Coronary artery (tissue), 2 donors: ENCODE measurements at places on chromosomes 3 and 15.

- DNase-seq, result peak; percentile 79
These were observed 65.8 kb upstream of the GSK3B start for GRCh38 chr3:120160050-120160449.

GRCh38 chr3:135559802-135560201 lies 405.7 kb upstream of the PPP2R3A start:
- no peak for DNase-seq

- no peak for DNase-seq
These were observed 236.7 kb downstream of the ADAMTSL3 start for GRCh38 chr15:83890587-83890986.

DNA sequence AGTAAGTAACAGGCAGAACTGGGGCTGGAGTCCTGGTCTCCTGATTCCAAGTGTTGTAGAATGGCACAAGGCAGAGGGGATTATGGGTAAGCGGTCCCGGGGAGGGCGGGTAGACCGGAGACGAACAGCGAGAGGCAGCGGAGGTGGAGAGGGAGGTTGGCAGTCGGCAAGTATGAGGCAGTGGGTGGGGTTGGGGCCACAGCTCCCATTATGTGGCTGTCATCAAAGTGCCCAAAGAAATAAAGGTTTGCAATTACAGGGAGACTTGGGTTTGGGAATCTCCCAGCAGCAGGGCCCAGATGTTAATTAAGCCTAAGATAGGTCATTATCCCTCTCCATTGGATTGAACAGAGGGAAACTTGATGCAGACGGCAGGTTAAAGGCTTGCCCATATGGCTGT lies 16.9 kb downstream of the FAM43A start:
- no peak for DNase-seq

GRCh38 chr3:61796911-61797310 lies 235.5 kb downstream of the PTPRG start:
- no peak for DNase-seq

DNA sequence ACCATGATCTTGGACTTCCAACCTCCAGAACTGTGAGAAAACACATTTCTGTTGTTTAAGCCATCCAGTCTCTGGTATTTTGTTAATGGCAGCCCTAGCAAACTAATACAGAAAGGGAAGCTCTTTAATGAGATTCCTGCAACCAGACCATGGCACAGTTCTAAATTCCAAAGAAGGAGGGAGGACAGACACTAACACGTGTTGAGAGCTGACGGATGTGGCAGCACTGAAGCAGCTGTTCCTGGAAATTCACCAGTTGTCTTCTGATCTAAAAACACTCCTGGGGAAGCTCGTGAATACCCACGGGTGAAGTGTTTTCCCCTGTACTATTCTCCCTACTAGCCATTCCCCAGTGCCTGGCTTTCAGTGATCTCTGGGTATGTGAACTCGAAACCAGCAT lies 56.7 kb downstream of the RPL22L1 start:
- no peak for DNase-seq

DNA sequence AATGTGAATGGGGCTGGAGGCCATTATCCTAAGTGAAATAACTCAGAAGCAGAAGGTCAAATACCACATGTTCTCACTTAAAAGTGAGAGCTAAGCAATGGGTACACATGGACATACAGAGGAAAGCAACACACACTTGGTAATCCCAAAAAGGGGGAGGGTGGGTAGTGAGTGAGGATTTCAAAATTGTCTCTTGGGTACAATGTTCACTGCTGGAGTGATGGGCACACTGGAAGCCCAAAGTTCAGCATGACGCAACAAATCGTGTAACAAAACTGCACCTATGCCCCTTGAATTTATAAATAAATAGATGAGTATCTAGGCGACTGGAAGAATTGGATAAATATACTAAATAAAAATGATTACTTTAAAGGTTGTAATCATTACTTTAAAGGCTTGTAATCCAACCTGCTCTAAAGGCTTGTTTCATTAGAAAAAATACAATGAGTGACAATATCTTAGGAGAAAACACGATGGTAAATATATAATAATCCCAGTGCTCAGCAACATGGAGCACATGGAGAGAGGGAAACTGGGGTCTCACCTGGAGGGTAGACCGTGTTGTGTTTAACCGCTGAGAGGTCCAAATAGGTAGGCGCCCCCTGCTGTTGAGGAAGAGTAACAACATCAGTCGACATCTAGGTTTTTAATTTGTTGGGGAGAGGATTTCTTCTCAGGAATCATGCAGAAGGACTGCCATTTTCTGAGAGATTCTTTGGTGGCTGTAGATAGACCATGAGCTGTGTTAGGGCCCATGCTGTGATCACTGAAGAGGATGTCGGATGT lies 78.5 kb upstream of the ROBO1 start:
- no peak for DNase-seq

DNA sequence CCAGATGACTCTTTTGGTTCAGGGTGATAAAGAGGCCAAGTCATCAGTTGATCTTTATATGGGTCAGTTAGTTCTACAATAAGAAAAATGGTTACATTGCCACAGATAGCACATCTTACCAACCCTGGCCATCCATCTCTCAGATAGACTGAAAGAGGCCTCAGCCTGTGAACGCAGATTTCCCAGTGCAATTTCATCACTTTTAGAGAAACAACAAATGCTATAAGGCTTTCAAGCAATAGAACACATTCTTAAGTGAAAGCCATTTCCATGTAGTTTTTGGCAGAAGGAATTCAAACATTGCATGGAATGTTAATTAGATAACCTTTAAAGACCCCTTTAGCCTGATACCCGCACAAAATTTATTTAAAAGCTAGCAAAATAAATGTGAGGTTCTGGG lies 200.6 kb upstream of the ZBTB20 start:
- no peak for DNase-seq

- DNase-seq, result no peak
These were observed 189.3 kb downstream of the ADAMTS17 start for GRCh38 chr15:100152463-100152862.

DNA sequence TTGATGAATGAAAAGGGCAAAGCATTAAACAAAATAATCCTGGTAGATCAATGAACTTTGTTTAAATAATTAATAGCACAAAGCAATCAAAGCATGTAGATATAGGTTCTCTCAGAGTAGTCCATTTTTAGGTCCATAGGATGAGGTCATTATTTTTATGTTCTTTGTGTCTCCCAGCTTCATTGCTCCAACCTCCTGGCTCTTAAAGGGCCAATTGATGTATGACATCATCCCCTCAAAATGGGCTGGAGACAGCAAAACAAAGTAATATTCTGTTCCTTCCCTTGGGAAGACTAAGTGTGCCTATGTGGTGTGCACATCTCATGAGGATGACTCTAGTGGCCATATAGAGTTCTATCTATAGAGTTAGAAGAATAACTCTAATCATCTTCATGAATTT lies 49.5 kb downstream of the HMG20A start:
- DNase-seq, result no peak

GRCh38 chr3:101362406-101362805 lies 42.0 kb upstream of the IMPG2 start:
- no peak for DNase-seq

DNA sequence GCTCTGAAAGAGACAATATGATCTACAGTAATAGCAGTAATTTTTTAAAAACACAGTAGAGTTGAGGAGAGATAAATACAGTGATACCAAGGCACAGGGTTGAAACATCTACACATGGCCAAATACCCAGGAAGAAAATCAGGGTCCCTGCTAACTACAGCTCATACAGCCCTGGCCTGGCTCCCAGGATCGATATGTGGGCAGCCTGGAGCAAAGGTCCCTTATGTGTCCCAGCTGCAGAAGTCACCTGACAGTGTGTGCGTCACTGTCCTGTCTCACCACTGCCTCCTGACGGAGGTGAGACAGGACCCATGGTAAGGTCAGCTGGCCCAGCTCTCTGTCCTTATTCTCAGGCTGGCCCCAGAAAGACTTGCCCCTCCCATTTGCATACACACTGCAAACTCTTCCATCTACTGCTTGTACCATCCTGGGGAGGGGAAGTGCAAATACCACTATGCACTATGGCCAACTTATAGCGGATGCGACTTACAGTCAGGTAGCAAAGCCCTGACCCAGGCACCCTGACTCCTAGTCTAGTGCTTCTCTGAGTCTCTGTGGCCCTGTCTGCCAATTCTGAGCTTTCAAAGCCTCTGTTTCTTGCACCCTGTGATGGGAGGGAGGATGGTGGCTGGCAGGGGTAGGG lies 22.0 kb upstream of the BCL2L10 start:
- no peak for DNase-seq

DNA sequence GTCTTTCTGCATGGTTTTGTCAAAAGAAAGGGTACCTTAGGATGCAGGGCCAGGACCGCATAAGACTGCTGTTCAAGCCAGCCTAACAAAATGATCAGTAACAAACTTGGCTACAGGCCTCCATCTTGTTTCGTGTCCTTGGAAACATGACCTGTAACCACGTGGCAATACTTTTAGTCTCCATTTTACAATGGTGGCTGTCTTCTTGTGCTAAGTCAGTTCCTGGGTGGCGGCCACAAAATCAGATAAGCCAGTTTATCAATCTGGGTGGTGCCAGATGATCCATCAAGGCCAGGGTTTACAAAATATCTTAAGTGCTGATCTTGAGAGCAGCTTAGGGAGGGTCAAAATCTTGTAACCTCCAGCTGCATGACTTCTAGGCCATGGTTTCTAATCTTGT lies 57.1 kb upstream of the GK5 start:
- no peak for DNase-seq

DNA sequence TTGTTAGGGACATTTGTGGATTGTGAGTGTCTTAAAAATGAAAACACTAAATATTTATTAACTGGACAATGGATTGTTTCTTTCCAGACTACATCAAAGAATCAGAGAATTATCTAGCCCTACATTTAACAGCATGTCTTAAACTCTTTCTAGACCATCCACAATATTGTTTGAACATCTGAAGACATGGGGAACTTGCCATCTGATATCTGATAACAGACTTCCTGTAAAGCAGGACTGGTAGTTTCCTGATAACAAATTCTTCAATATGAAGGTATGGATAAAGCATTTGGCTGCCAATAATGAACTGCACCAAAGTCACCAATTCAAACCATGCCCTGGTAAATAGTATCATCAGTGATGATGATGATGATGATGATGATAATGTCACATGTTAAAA lies 26.2 kb upstream of the HACD2 start:
- no peak for DNase-seq

DNA sequence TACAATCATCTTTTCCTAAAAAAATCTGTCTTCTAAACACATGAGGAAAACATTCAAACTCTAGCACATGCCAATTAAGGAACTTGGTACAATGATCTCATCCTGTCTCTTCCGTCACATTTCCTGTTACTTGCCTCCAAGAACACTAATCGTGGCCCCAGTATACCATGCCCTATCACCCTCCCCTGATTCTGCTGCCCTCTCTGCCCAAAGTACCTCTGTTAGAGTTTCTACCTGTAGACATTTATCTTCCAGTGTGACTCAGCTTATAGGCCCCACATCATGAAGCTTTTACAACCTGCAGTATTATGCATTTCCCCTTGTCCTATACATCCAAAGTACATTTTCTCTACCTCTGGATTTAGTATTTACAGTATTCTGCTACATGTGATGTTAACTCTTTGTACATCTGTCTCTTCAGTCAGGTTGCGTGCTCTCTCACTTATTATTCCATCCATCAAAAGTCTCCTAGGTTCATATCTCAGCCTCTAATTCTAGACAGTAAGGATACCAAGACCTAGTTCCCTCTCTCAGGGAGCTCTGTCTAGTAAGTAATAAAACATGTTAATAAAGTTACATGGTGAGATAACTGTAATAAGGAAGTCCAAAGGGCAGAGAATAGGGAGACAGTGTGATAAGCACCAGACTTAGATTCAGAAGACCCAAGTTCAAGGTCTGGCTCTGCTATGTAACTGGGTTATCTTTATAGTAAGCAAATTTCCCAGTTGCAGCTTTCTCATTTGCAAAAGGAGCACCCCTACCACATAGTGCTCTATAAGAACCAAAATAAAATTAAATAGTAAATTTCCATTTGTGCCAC lies 8.9 kb upstream of the SEMA6D start:
- DNase-seq, result no peak

DNA sequence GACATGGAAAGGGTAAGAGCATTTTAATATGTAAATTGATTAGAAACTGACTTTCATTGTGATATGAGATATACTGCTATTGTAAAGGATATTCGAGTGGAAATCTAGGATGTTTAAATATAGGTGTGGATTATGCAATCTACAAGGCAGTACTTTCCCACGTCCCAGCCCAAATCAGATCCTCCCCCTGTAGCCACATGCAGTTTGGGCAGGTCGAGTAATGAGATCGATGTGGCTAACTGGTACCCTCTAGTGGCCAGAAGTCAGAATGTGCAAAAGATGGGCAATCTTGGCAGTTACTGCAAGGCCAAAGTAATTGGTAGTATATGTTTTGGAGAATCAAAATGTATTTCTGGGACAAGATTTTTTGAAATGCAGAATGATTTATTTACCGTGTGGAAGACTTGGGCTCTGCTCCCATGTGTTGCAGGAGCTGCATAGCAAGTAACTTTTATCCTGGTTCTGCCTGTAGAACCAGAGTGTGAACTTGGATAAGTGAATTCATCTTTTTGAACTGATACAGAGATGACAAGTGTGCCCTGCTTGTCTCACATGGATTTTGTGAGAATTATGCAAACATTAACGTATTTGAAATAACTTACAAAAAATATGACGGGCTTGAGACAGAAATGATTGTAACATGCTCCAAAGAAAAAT lies 94.5 kb upstream of the ADAMTSL3 start:
- no peak for DNase-seq

- DNase-seq, result no peak
These were observed 83.0 kb downstream of the NPTN start for GRCh38 chr15:73550190-73550589.

DNA sequence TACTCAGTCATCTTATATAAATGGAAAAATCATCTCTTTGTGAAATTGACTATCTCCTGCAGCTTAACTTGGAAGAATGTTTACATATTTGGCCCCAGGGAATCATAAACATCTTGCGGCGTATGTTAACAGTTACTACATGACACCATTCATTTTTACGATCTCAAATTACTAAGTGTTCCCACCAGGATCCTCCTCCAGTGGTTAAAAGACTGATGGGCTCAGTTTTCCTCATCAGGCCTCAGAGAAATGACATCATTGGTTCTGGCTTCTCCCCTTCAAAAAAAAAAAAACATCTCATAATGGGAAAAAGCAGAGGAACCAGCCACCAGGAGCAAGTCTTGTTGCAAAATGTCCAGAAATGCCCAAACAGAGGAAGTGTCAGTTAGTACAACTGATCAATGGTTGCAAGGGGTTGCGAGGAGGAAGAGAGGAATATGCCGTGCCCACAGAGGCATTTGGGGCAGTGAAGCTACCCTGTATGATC lies 70.5 kb upstream of the LIPC start:
- DNase-seq, result no peak

GRCh38 chr3:195416795-195417194 lies 26.0 kb downstream of the ACAP2 start:
- no peak for DNase-seq

GRCh38 chr3:170741756-170742529 lies 128.1 kb downstream of the RPL22L1 start:
- DNase-seq, result no peak

- peak; percentile 47 for DNase-seq
These were observed 71.4 kb upstream of the PCSK6 start for GRCh38 chr15:101560722-101561583.
